ENCODE measurements at places on chromosomes 16 and 17.

GRCh38 chr16:24214992-24215391 lies 41.1 kb upstream of the CACNG3 start:
- DNase-seq: no peak

DNA sequence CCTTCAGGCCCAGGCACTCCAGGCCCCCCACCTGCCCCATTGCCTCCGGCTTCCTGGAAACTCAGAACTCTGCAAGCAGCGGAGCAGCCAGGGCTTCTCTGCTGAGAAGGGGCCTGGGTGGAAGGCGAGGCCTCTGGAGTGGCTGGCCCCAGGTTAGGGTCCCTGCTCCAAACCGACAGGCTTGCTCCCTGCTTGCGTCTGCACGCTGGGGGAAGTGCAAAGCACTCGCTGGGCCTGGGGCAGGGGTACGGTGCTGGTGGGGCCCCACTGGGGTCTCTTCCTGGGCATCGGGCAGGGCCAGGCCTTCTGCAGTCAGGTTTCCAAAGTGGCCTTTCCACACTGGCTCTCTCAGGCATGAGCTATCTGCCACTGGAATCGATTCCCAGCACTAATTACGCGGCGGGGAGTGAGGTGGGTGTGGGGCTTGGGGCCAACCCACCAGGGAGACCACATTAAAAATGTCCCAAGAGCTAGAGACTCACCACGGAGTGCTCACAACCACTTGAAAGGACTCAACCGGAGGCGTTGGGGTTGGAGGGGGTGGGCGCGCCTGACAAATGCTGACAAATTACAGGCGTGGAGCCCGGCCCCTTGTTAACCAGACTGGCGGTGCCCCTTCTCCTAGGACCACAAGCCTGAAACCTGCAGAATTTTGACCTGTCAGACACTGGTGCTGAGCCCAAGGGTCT lies 17.9 kb downstream of the FAM83G start:
- no peak for DNase-seq

GRCh38 chr17:67336859-67337258 lies 29.5 kb downstream of the PSMD12 start:
- no peak for DNase-seq

DNA sequence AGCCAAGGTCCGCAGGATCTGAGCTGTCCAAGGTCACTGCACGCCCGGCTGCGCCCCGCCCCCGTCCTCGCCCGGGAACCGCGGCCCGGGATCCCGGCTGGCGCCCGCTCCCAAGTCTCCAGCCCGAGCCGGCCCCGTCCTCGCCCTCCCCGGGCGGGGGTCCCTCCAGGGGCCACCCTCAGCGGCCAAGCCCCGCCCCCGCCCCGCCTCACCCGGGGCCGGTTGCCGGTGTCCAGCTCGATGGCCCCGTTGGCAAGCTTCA lies 216 bp downstream of the VPS9D1 start:
- DNase-seq: no peak

GRCh38 chr16:74297145-74297665 lies 591 bp downstream of the PSMD7 start:
- no peak for DNase-seq

- DNase-seq: no peak
Observed at GRCh38 chr16:76741623-76742022, 449.4 kb upstream of the MON1B start.

- DNase-seq: no peak
Observed at GRCh38 chr16:89386306-89387185, 103.8 kb downstream of the ANKRD11 start.

DNA sequence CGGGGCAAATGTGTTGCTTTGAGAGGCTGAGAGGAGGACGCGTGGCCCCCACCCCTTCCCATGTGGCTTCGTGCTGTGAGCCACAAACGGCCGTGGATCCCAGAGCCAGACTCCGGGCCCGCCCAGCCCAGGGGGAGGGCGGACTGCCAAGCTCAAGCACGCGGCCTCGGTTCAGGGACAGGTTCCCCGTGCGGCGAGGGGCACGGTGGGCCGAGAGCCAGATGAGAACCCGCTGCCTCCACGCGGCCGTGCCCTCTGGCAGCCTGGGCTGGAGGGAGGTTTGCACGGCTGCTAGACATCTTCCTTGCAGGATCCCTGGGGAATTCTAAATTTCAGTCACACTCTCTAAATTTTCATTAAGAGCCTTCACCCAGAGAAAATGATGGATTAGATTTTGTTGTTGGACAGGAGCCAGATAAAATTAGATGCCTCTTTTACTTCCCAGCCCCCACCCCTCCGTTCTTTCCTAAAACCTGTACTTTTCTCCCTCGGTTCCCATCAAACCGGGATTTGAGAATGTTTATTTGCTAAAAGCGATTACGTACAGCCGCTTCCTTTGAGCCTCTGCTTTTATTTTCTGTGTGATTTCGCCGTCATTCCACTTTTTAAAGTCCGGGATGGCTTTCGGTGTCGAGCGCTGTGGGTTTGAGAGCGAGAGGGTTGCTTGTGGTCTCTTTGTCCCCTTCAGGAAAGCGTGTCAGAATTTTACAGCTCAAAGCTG lies 25.0 kb upstream of the GNG13 start:
- no peak for DNase-seq

DNA sequence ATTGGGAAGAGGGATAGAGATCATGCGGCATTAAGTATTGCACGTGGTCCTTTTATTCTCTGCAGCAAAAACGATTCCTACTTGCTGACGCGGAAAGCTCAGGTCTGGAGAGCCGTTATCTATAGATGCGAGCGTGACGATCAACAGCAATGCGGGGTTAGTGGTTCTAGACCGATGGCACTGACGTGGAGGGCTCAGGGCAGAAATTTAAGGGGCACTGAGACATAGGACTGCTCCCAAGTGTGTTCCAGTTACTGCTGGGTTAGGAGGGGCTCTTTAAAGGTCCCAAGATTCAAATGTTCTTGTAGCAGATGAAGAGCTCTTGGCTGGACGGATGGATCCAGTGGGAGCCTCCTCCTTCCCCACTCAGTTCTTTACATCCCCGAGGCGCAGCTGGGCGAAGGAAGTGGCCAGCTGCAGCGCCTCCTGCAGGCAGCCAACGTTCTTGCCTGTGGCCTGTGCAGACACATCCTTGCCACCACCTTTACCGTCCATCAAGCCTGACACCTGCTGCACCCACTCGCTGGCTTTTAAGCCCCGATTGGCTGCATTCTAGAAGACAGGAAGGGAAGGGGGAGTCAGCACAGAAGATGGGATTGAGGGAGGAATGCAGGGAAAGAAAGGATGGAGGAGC lies 732 bp upstream of the EXOSC6 start:
- no peak for DNase-seq

GRCh38 chr17:59369031-59369975 lies 37.8 kb downstream of the YPEL2 start:
- DNase-seq: no peak

DNA sequence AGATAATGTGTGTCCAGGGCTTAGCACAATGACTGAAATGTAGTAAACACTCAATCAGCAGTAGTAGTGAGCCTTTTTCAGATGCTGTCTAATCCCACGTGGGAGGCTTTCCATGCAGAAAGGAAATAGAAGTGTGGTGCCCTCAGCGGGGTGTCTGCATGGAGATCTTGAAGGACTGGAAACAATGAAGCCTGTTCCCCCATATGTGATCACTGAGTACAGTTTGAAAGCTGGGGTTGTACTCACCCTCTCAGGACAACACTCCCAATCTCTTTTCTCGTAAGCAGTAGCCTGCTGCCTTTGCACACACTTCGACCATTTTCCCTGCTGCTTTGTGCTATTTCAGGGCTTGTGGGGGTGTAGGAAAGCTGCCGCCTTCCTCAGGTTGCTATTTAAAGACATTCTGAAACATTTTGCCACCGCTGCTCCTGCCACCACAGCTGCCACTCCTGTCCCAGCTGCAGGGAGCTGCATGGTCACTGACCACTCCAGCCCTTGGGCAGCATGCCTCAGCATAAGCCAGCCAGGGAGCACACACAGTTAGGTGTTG lies 40.6 kb upstream of the HAS3 start:
- DNase-seq: no peak

- DNase-seq: no peak
Observed at GRCh38 chr17:32998887-32999228, 7.2 kb downstream of the SPACA3 start.

GRCh38 chr17:19642373-19642893 lies 6.1 kb upstream of the ALDH3A2 start:
- no peak for DNase-seq

DNA sequence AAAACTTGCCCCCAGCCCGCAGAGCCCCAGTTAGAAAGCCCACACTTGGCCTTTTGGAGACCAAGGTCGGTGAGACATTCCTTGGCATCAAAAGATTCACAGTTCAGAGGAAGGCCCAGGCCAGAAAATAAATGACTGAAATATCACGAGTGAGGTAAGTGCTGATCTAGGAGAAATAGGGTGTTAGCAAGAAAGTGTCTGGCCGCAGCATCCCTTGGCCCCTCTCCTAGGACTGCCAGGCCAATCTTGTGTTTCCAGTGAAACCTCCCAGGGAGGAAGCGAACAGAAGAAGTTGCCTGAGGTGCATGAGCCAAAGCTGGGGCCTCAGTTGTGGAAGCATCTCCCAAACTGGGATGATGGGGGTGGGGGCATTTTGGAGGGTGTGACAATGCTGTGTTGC lies 22.5 kb upstream of the NSMCE1 start:
- DNase-seq: no peak

- no peak for DNase-seq
Observed at GRCh38 chr17:31283841-31284240, 13.2 kb downstream of the OMG start.

DNA sequence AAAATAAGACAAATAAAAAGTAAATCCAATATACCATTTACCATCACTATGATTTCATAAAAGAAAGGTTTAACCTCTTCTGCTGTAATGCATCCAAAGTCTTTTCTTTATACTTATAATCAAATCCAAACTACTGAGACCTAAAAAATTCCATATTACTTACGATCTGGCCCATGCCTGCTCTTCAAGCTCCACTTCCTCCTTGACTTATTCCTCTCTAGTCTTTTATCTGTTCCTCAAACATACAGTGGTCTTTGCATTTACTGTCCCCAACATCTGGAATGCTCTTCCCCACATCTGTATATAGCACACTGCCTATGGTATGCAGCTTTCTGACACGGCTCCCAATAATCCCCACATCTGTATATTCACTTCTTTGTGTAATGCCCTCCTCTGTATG lies 33.8 kb downstream of the PCTP start:
- no peak for DNase-seq

DNA sequence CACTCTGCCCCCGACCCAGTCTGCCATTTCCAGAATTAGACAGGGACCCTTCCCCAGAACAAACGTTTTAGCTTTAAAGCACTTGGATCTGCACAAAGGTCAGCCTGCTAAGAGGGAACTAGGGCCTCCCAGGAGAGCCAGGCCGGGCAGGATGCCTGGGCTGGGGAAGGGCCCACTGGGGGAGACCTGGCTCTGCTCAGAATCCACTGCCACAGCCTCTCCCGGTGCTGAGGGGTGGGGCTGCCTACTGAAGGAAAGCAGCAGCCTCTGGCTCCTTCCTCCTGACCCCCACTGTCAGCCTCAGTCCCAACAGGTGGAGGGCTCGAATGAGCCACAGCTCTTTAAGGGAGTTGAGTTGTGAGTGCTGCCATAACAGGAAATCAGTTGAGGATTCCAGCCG lies 1.7 kb downstream of the YBX2 start:
- DNase-seq: no peak

DNA sequence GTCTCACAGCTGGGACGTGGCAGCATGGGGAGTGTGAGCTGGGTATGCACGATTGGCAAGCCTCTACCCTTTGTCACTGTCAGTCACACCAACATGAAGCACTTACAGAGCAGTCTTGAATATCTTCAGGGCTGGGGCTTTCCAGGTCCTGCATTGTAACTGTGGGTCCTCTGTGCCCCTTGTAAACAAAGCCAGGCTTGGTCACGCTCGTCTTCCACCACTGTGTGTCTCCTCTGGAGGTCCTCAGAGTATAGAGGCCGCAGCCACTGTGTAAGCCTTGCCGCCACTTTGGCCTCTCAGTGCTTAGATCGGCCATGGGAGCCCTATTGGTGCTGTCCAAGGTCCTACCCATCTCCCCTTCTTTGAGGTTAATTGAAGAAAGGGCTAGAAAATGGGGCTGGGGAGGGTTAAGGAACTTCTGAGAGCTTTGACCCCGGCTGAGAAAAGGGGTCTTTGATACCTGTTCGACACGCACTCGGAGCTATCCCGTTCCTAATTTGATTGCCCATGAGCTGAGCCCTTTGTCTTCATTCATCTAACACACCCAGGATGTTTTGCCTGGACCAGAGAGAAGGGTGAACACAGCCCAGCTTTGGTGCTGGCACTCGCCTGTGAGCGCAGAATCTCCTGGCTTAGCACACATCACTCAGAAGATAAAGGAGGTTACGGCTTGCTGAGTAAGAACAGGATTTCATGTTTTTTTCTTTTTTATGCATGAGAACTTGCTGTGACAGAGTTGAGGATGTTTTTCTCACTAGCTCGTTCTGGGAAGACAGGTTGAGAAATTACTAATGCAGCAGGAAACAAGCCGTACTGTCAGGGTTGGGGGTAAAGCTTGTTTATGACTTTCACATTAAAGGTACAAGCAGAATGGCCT lies 267.9 kb downstream of the CPPED1 start:
- no peak for DNase-seq

GRCh38 chr16:35180970-35181369 lies 1721.6 kb downstream of the TP53TG3F start:
- DNase-seq: no peak

DNA sequence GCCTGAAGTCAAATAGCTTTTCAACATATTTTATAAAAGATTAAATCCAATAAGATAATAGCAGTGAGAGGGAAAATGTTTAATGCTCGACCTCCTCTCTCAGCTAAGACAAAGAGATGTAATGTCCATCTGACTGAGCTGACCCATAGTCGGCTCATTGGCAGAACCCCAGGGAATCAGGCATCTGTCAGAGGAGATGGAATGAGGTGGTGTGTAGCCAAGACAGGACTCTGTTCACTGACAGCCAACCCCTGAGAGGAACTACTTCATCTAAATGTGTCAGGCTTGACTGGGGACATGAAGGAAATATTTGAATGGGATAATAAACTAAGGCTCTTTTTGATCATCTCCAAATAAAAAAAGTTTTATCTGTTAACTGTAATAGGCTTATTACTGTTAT lies 188.0 kb downstream of the CDH11 start:
- DNase-seq: no peak

GRCh38 chr16:53545433-53545832 lies 42.4 kb upstream of the AKTIP start:
- DNase-seq: no peak

DNA sequence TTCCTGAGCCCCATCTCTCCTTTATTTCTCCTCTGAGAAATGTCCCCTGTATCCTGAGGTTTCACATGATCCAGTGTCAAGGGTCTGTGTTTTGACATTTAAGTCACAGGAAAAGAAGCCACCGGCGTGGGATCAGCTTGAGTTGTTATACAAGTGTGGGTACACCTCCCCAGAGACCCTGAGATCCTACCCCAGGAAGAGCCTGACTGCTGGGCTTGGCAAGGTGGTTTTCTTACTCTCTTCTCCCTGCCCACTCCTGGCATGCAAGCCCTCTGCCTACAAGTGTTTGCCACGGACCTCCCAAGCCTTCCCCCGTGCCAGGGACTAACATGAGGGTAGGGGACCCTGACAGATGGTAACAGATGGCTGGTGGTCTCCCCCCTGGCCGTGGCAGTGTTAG lies 2.8 kb upstream of the ARHGAP27 start:
- DNase-seq: no peak
